ENCODE measurements at places on chromosomes 12 and 14. TPM values are rescaled to one million over a fixed set of nuclear protein-coding genes. Genes with fewer than 3 reads are reported as not detected.

Gene HHIPL1
- total RNA-seq, result 0.17 TPM

Gene TAS2R8
- not detected for total RNA-seq

Gene SLC17A8
- total RNA-seq, result not detected

Gene APOLD1
- total RNA-seq, result 10.3 TPM

DNA sequence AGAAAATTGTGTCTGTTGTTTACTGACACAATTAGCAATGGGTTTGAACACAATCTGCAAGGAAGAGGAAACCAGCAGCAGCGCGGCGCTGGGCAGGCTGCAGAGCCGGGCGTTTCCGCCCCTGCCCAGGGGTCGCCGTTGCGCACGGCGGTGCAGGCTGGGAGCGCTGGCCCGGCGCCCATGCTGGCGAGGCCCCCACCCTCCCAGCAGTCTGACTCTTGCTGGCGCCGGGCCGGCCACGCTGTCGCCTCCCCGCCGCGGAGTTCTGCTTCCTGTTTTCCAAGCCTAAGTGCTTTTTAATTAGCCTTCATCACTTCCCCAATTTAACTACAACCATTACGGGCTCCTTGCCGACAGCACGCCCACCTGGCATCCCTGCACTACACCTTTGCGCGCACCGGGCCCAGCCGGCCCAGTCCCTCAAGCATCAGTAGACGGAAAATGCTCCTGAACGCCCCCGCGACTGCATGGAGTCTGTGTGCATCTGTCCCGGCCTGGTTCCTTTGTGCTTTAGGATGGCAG is 212.1 kb downstream of the GXYLT1 start:
- H3K27me3 ChIP-seq, result peaks cover 27% of the 10 kb centered on the region
- peak; percentile 42 for DNase-seq
- no peaks in the 10 kb centered on the region for H3K36me3 ChIP-seq

- H3K27me3 ChIP-seq, result peaks cover 22% of the 10 kb centered on the region
- no peaks in the 10 kb centered on the region for H3K4me1 ChIP-seq
- no peak overlapping the region for H3K4me3 ChIP-seq
Measured at GRCh38 chr12:5022465-5023061, 21.1 kb upstream of the KCNA5 start.

DNA sequence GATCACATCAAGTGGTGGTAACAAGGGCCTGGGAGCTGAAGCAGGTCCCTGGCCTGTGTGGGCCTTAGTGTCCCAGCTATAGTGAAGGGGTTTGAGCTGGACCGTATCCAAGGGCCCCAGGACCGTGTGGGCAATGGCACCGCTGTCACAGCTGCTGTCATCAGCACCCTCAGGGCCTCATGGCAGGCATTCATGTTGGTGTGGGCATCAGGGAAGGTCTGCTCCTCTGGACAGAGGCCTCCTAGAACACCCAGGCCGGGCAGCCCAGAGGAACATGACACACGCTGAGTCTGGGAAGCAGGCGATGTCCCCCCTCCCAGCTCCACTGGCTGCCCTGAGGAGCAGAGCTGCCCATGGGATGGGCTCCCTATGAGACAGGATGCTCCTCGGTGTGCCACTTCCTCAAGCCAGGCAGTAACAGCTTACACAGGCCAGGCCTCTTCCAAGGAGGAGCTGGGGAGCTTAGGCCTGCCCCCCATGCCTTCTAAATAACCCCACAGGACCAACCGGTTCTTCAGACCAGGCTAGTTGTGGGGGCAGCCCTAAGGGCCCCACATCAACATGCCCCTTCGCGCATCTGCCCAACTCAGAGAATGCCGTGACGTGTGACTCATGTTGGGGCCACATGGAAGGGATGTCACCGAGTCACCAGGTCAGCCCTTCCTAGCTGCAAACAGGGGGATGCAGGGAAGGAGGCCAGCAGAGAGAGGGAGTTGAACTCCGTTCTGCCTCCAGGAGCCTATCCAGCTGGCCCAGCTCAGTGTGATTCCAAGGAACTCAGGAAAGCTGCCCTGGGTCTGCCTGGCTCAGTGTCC is 80.4 kb downstream of the PITPNM2 start:
- peaks cover 41% of the 10 kb centered on the region for H3K4me1 ChIP-seq
- no peaks in the 10 kb centered on the region for H3K36me3 ChIP-seq
- H3K27ac ChIP-seq, result no peak overlapping the region

GRCh38 chr12:112382866-112383265 is 635 bp upstream of the HECTD4 start:
- DNase-seq, result no peak
- no peaks in the 10 kb centered on the region for H3K27me3 ChIP-seq
- no peaks in the 10 kb centered on the region for H3K36me3 ChIP-seq
- H3K27ac ChIP-seq, result peak overlapping the region; percentile 93
- peaks cover 29% of the 10 kb centered on the region for H3K4me1 ChIP-seq
- H3K4me3 ChIP-seq, result peak overlapping the region; percentile 98

GRCh38 chr12:54740882-54741281 is 92.7 kb upstream of the DCD start:
- H3K4me1 ChIP-seq, result peaks cover 48% of the 10 kb centered on the region
- H3K4me3 ChIP-seq, result peak overlapping the region; percentile 68
- no peaks in the 10 kb centered on the region for H3K27me3 ChIP-seq
- H3K27ac ChIP-seq, result peak overlapping the region; percentile 88

- H3K4me3 ChIP-seq, result no peak overlapping the region
- H3K4me1 ChIP-seq, result no peaks in the 10 kb centered on the region
- DNase-seq, result no peak
- H3K27me3 ChIP-seq, result no peaks in the 10 kb centered on the region
- H3K36me3 ChIP-seq, result no peaks in the 10 kb centered on the region
Measured at GRCh38 chr12:118685983-118686607, 295.2 kb upstream of the SRRM4 start.

GRCh38 chr12:119589097-119589496 is 4.5 kb upstream of the TMEM233 start:
- no peak for DNase-seq
- H3K27ac ChIP-seq, result no peak overlapping the region
- H3K27me3 ChIP-seq, result peaks cover 33% of the 10 kb centered on the region
- no peaks in the 10 kb centered on the region for H3K4me1 ChIP-seq

DNA sequence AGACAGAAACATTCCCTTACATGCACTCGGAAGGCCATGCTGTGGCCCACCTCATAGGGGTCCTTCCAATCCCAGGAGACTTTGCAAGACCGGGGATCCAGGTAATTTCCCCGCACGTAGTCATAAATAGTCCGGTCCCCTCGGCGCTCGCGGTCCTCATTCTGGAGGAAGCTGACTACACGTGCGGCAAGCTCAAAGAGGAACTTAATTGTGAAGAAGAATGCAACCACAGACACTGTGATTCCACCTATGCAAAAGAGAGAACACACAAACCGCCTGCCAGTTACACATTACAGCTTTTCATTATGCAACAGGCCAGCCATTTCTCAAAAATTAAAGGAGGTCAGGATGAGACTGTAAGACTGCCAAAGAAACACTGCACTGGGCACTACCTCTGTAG is 28.4 kb downstream of the AREL1 start:
- H3K4me3 ChIP-seq, result no peak overlapping the region
- DNase-seq, result no peak
- H3K27ac ChIP-seq, result peak overlapping the region; percentile 22
- H3K4me1 ChIP-seq, result peaks cover 16% of the 10 kb centered on the region
- H3K36me3 ChIP-seq, result peaks cover 30% of the 10 kb centered on the region

- no peaks in the 10 kb centered on the region for H3K27me3 ChIP-seq
- H3K27ac ChIP-seq, result no peak overlapping the region
- no peak for DNase-seq
- no peak overlapping the region for H3K4me3 ChIP-seq
- H3K36me3 ChIP-seq, result no peaks in the 10 kb centered on the region
Measured at GRCh38 chr12:119177724-119178380, 879 bp upstream of the HSPB8 start.

Data from activated naive CD8-positive, alpha-beta T cell treated with anti-CD3 and anti-CD28 coated beads, Interleukin-2, amount 10 ng/mL, durations not matched to agents 7 days and 5 days (primary cell).